Neural crest cell (in vitro differentiated cells): ENCODE measurements at places on chromosomes 3 and 15. TPM values are rescaled to one million over a fixed set of nuclear protein-coding genes. Genes with fewer than 3 reads are reported as not detected.

DNA sequence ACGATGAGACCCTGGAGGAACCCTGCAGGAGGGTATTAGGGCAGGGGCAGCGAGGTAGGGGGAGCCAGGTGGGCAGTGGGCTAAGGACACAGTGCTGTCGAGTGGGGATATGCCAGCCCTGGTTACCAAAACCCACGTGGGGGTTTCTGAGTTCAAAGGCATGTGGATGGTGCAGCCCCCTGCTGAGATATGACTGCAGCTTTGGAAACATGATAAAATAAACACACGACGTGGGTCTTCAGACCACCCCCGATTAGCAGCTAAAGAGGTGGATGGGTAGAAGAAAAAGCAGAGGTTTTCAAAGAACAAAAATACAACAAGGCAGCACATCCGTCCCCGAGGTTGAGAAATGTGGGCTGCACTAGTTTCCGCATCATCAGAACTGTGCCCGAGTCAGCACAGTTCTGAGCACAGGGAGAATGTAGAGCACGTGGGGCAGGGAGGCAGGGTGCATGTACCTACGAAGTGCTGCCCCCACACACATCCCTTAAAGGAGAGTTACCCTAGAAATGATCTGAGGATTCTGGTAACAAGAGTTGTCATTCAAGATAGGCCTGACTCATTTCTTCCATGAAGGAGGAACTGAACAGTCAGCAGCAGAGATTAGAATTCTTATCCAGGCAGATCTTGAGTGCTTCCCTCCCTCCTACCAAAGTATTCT lies 121.3 kb downstream of the RPLP1 start:
- DNase-seq = no peak

- DNase-seq = no peak
Measured at GRCh38 chr3:114872050-114872449, 275.0 kb downstream of the ZBTB20 start.

DNA sequence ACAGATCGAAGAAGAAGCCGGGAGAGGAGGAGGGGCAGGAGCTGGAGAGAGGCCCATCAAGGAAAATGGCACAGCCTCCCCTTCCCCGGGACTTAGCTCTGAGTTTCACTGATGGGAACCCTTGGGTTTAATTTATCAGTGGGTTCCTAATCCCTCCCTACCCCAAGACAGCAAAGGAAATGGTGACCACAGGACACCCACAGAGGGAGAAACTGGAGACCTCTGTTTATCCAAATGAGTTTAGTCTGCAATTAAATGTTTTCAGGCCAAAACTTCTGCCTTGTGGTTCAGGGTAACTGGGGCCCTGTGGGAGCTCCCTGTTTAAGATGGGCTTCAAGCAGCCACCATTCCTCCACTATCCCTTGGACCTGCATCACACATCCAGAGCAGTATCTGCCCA lies 190.8 kb upstream of the TOPAZ1 start:
- DNase-seq = no peak

DNA sequence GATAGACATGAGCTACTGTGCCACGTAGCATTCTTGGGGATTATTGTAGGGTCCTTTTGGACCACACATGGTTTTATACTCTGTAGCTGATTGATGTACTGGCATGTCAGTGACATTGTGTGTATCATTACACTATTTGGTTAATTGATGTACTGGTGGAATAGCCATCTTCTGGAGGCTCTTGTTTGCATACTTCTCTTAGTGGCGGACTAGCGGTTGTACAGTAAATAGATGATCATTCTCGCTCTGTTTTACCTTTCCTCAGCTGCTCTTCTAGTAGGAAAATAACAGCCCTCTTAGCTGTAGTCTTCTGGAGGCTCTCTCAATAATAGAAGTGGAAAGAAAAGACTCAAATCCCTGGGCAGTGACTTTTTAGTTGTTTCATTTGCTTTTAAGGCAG lies 24.8 kb downstream of the IGF1R start:
- no peak for DNase-seq

GRCh38 chr15:76930831-76931396 lies 635 bp upstream of the RCN2 start:
- no peak for DNase-seq

GRCh38 chr15:26614734-26615133 lies 158.1 kb downstream of the GABRB3 start:
- no peak for DNase-seq

DNA sequence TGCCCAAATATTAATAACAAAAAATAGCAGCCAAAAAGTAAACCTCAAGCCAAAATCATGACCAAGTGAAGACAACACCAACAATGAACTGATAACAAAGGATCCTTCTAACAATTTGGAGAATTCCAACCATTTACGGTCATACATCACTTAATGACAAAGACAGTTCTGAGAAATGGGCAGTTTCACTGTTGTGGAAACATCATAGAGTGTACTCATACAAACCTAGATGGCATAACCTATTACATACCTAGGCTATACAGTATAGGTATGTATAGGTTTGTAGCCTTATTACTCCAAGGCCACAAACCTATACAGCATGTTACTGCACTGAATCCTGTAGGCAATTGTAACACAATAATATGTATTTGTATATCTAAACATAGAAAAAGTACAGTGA lies 12.4 kb downstream of the ANO10 start:
- no peak for DNase-seq

- no peak for DNase-seq
Measured at GRCh38 chr3:172201870-172202236, 162.5 kb downstream of the FNDC3B start.

DNA sequence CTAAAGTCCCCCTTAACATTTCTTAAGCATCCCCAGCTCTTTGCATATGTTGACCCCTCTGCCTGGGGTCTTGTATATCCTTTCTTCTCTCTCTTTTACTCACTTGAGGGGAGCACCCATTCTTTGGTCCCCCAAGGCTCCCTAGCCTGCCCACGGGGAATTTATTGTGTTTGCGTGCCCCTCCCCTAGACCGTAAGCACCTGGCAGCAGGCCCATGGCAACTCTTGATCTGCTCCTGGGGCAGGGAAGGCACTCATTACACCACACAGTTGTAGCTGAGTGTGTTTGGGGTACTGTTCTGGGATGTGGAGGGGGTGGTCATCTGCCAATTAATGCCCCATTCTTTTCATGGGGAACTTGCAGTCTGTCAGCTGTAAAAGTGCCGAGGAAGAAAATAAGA lies 27.3 kb upstream of the SMAD6 start:
- no peak for DNase-seq

DNA sequence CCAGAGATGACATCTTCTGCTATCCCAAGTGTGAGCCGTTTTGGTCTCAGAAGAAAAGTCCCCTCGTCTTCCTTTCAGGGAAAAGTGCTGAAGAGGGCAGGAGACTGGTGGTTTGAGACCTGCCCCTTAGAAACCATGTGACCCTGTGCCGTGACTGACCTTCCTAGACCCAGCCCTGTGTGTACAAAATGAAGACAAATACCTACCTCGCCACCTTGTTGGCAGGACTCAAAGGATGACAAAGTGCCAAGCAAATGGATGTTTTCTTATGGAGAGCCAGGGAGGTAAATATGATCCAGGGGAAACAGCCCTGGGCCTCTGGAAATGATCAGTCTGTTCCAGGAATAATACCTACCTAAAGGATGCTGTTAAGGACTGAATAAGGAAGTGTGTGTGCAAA lies 41.3 kb downstream of the FAM174B start:
- no peak for DNase-seq

DNA sequence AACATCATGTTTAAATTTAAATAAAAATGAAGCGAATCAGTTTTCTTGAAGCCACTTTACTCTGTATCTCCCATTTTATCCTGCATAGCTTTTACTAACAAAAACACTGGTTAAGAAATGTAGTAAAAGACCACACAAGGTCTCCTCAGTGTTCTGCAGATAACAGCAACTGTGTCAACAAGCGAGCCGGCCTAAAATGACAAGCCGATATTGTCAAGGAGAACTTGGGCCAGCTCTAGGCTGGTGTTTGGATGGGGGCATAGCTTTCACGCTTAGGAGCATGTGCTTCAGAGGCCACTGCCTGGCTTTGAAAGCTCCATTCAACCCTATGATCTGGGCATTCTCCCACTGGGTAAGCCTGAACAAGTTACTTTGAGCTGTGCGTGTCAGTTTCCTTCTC lies 38.1 kb downstream of the MFSD1 start:
- DNase-seq = no peak

- peak; percentile 80 for DNase-seq
Measured at GRCh38 chr15:80780416-80781221, 1.4 kb downstream of the CEMIP start.

DNA sequence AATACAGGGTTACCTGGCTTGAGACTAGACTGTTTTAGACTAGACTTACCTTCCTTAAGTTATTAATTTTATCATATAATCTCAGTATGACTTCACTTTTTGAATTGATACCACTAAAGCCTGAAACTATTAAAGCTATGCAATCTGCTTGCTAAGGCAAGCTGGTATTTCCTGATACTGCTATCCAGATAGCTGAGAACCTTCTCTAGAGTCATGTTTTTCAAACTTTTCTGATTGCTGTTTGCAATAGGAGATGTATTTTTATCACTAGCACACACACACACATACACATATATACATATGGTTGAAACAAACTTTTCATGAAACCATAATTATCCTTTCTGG lies 9.3 kb upstream of the MAGI1 start:
- no peak for DNase-seq

- no peak for DNase-seq
Measured at GRCh38 chr3:23071296-23071695, 131.8 kb upstream of the UBE2E2 start.

The CILP gene
- total RNA-seq = 0.12 and 0.14 TPM in 2 replicates

The CCDC33 gene
- total RNA-seq = 15.1 and 15.6 TPM in 2 replicates

DNA sequence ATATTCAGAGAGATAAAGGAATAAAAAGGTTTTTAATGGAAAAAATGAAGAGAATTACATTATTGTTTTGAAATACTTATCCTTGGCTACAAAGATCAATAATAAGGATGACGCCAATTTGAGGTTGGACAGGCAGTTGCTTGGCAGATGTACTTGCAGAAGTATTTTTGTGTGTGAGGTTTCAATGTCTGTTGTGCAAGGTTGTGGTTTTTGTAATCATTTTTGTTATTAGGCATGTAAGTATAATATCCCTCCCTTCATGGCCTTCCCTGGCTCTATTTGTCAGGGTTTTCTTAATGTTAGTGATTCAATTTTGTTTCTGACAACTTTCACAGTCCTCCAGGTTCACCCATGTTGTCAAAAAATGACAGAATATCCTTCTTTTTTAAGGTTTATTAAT lies 105.9 kb downstream of the OTOL1 start:
- no peak for DNase-seq

- DNase-seq = no peak
Measured at GRCh38 chr3:100195375-100195774, 65.4 kb upstream of the TBC1D23 start.

The RPL14 gene
- 1,863 and 1,936 TPM in 2 replicates for total RNA-seq

The DUOX1 gene
- not detected in 2 replicates for total RNA-seq

GRCh38 chr3:138440596-138440995 lies 6.2 kb downstream of the ESYT3 start:
- no peak for DNase-seq

The MAGEL2 gene
- total RNA-seq = 11.9 and 13.1 TPM in 2 replicates

GRCh38 chr15:94287794-94288246 lies 56.5 kb downstream of the MCTP2 start:
- no peak for DNase-seq

The FOXL2NB gene
- total RNA-seq = not detected in 2 replicates

DNA sequence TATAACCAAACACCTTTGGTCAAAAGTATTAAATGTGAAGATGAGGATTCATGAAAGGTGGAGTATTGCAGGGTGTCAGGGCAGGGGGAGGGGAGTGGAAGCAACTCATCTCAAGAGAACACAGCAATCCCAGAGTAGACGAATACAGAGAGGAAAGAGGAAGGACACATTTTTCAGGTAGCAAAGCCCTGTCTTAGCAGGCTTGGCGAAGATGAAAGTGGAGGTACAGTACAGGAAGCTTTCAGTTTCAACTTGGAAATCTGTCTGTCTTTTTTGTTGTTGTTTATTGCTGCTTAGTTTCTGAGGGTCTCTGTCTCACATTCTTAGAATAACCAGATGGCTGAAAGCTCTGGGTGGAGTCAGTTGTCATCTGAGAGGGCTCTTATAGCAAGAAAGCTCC lies 80.8 kb upstream of the GPR149 start:
- no peak for DNase-seq

The KLHL6 gene
- 0.11 and 0.12 TPM in 2 replicates for total RNA-seq

The GCNT3 gene
- not detected in 2 replicates for total RNA-seq

- no peak for DNase-seq
Measured at GRCh38 chr3:72579581-72580245, 268.5 kb downstream of the SHQ1 start.

DNA sequence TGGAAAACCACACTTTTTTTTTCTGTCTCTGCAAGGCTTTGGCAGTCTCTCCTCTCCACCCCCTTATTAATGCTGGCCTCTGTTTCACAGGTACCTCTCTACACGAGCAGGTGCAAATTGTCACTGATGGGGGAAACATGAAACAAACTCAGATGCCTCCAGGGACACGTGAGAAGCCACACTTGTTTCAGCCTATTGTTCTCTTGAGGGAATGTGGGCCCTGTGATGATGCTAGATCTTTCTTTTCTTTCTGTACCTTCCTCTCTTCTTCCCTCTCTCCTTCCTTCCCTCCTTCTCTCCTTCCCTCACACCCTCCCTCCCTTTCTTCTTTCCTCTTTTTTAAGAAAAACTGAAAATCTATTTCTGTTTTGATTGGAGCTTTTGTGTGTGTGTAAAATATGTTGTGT lies 5.7 kb upstream of the BLM start:
- no peak for DNase-seq

DNA sequence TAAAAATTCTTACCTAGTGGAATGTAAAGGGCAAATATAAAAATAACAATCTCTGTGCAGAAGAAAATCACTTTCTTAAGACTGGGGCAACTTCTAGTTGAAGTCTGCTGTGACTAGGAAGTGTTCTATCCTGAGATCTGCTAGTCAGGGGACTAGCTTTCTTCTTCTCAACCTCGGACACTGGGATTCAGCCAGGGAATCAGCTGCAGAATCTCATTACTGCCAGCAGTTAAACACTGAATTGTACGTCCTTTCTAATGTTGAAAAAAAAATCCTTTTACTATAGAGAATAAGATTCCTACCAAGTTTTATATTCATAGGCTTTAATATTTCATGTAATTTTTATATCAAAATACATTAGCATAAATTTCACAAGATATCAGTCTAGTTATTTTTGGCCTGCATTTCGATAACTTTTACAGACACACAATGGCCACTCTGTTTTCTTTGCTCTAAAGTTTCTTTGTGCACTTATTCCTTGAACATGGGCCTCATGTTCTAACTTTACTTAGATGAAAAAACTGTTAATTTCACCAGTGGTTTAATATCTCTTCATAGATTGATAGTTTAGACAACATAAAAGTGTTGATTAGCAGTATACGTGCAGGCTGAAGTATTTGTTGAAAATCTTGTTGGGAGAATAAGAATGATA lies 2.6 kb upstream of the NEO1 start:
- DNase-seq = no peak
